ENCODE measurements at places on chromosomes 2 and 18.

- no peak for DNase-seq
Observed at GRCh38 chr2:159840616-159841015, 42.6 kb upstream of the CD302 start.

DNA sequence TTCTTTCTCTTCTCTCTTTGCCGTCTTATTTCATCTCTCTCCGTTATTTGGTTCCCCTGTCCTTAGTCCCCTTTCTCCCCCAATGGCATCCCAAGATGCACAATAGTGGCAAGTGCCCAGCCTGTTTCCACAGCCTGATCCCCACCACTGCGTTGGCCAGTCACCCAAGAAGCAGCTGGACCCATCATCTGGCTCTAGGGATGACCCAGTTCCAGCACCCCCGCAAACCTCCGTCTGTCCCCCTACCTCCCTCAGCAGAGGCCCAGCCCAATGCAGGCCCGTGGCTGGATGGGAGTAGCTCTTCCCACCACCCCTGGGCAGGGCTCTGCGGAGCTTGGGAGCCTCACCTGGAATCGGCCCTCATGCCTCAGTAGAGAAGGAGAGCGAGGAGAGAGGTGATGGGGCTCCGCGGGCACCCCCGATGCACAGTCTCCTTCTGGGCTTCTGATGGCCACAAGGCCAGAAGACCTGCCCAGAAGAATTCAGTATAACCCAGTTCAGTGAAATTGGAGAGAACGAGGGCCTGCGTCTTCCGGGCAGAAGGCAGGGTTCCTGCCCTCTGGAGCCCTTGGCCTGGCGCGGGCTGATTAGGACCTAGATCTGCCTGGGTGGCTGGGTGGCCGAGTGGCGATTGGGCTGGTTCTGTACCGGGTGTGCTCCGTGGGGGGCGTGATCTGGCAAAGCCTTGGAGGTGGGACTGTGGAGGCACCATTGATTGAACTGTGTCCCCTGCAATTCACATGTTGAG is 50.9 kb downstream of the RRM2 start:
- DNase-seq: no peak

DNA sequence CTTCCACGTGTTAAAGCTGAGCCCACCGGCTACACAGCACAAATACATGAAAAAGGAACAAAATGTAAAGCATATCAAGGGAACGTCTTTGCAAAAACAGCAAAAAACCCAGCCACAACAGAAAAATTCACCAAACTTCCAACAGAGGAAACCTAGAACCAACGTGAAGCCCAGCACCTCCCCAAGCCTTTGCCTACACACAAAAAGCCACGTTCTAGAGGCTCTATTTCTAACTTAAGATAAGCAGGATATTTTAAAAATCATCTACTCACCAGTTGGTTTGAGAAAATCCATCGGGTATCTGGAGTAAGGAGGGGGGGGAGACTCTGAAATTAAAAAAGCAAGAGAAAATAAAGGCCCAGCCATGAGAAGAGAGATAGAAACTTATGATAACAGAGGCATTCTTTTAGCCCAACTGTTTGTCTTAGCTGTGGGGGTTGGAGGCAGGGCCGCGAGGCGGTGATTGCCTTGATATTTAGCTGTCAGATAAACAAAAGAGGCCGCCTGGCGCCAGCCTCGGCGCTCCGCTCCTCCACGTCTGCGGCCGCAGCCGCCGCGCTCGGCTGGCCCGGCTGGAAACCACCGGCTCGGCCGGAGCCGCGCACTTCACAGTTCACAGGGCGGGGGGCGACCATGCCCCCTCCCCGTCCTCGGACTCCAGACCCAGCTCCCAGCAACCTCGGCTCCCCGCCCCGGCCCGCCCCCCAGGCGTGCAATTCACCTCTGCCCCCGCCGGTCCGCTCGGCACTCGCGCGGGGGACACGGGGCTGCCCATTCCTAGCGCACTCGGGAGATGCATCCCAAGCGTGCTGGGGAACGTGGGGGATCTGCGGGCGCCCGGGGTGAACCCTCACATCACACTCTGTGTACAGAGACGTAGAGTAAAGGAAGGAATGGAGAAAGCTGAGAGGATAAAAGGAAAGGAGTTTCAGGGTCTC is 2.4 kb downstream of the SMAD7 start:
- DNase-seq: no peak

- DNase-seq: no peak
Observed at GRCh38 chr2:75130171-75130570, 69.1 kb downstream of the TACR1 start.

DNA sequence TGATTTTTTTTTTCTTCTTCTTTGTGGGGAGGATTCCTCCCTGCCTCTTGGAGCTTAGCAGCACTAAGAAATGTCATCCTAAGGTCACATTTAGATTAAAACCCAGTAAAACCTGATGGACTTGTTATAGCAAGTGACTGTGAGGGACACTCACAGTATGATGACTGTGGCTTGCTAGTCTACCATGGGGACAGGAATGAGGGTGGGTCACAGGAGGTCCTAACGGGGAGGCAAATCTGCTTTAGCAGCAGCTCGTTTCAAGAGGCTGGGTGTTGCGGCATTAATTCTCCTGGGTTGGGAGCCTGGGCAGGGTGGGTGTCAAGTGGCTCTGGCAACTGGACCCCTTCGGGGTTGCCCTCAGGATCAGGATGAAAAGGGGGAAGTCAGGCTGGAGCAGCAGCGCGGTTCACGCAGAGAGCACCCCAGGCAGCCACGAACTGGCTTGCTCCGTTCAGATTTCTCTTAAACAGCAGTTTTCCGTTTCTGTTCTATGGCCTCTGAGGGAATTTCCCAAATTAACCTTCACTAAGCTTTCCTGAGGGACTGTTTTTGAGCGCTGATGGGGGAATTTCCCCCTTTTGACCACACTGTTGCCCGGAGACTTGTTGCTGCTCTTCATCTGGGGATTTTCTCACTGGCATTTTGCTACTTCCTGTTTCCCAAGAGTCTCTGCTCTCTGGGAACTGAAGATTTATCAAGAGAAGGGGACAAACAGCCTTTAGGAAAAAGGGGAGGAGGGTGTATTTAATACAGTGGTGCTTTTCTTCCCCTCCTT is 59.8 kb upstream of the PELI1 start:
- DNase-seq: no peak

DNA sequence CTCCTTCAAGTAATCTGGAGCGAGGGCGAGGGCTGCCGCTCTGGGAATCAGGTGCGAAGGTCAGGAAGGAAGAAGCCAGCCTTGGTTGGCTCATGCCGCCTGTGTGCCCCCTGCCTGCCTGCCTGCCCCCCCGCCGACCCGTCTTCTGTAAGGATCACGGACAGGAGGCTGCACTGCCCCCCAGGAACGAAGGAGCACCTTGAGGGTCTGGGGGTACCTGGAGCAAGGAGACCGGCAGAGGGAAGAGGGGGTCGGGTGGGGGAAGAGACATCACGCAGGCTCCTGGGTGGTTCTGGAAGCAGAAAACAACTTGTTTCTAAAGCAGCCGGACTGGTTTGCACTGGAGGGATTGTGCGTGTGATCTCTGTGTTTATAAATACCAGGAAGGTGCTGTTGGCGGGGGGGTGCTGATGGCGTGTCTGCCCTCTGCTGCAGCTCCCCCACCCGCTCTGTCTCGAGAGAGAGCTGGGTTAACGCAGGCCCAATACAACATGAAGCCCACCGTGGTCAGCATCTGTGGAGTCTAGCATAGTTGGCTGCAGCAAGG is 1.7 kb downstream of the FOSL2 start:
- DNase-seq: no peak

DNA sequence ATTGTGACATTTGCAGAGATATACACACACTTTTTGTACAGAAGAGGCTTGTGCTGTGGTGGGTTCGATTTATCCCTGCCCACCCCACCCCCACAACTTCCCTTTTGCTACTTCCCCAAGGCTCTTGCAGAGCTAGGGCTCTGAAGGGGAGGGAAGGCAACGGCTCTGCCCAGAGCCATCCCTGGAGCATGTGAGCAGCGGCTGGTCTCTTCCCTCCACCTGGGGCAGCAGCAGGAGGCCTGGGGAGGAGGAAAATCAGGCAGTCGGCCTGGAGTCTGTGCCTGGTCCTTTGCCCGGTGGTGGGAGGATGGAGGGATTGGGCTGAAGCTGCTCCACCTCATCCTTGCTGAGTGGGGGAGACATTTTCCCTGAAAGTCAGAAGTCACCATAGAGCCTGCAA is 40.0 kb downstream of the STEAP3 start:
- no peak for DNase-seq

- no peak for DNase-seq
Observed at GRCh38 chr2:70498054-70498453, 55.6 kb downstream of the TGFA start.

- no peak for DNase-seq
Observed at GRCh38 chr2:190599073-190599472, 49.8 kb upstream of the NAB1 start.

- DNase-seq: no peak
Observed at GRCh38 chr2:239020541-239021041, 172.7 kb downstream of the TWIST2 start.

DNA sequence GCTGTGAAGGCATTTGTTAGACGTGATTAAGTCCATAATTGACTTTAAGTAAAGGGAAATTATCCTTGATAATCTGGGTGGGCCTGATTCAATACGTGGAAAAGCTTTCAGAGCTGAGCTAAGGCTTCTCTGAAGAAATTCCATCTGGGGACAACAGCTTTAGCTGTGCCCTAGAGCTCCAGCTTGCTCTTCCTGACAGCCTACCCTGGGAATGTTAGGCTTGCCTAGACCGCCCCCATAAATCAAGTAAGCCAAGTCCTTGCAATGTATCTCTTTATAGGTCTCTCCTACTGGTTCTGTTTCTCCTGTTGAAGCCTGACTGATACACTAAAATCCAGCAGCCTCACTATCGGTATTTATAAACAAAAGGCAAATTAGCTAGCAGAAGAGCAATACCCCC is 160.0 kb downstream of the STK39 start:
- no peak for DNase-seq

- DNase-seq: no peak
Observed at GRCh38 chr2:25339791-25340180, 1.9 kb downstream of the DNMT3A start.

DNA sequence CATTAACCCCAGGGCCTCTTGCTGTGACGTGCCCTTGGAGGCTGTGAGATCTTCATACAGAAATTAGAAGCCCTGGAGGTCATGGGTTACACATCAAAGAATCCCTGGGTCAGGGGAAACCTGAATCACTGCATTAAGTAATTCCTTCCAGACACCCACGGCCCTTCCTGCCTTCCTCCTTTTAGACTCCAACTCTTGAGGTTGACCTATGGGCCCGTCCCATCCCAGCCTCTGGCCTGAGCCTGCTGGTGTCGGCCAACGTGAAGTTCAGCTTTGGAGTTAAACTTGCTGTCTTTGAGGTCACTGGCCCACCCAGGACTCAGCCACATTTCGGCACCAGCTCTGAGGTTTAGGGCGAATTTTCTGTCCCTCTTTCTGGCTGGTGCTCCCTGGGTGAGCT is 198.3 kb downstream of the ACKR3 start:
- DNase-seq: no peak

DNA sequence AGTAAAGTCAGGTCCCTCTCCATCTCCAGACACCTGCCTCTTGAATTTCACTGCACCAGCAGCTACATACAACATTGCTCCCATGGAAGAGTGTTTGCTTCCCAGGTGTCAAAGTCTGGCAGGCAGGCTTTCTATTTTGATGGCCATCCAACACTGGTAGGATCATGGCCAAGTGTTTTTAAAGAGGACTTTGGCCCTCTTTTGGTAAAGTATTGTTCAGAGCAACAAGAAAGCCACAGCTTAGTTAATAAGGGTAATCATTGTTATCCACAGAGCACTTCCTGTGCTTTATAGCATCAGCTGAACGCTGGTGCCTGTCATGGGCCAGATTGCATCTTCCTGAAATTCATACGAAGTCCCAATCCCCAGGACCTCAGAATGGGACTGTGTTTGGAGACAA is 133.2 kb downstream of the NCK2 start:
- DNase-seq: no peak

DNA sequence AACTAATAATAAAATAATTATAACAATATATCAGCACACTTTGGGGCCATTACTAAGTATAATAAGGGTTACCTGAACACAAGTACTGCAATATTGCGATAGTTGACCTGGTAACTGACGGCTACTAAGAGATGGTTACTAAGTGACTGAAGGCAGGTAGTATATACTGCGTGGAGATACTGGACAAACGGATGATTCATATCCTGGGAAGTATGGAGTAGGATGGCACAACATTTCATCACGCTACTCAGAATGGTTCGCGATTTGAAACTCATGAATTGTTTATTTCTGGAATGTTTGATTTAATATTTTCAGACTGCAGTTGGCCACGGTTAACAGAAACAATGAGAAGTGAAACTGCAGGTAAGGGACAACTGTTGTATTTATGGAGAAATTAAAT is 39.5 kb upstream of the FLACC1 start:
- DNase-seq: no peak

DNA sequence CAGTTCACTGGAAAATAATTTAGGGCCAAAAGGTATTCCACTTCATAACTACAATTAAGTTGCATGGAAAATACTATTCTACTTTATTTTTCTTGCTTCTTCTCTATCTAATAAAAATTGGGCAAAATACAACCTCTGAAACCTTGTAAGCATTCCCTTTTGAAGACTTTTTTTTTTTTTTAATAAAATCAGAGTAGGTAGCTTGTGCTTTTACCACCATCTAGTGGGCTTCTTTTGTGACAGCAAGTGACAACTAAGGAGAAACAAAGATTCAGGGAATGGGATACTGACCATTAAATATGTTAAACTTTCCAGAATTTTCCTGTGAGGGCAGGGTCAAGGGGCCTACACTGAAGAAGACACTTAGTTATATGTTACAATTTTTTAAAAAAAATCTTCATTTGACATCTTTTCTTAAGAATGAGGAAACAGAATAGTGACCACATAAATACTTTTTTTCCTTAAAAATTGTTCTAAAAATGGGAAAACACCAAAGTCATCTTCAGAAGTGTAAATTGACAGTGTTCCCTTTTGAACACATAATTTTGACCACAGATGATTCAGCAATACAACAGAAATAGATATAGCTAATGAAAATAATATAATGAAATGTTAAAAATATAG is 1183.2 kb upstream of the ACVR2A start:
- DNase-seq: no peak

DNA sequence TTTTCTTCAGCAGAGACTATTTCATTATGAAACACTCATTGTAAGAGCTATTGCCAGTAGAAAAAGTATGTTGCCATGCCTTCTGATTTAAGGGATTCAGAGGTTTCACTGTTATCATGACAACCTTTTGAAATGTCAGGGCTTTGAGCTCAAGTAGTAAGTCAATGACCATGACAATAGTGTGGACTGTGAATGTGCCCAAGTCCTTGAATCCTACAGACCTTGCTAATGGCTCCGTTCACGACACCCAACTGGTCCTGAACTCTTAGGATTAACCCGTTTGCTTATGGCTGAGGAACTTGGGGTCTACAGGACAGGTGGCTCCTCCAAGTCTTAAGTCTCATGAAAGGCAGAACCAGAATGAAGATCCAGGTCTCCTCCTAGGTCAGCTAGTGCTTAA is 17.6 kb upstream of the KIDINS220 start:
- DNase-seq: no peak

- DNase-seq: no peak
Observed at GRCh38 chr2:118053681-118054080, 34.6 kb upstream of the INSIG2 start.

GRCh38 chr2:156818944-156819343 is 382.8 kb downstream of the GPD2 start:
- no peak for DNase-seq

- DNase-seq: no peak
Observed at GRCh38 chr2:9844036-9844483, 786 bp downstream of the TAF1B start.

- no peak for DNase-seq
Observed at GRCh38 chr2:219893541-219893940, 266.1 kb downstream of the SLC4A3 start.
